ENCODE measurements at places on chromosomes 13 and 19.

GRCh38 chr13:99500839-99501183, 461 bp upstream of the TM9SF2 start:
- DNase-seq: no peak

- no peak for DNase-seq
Measured at GRCh38 chr19:46198756-46199155, 30.8 kb upstream of the IGFL1 start.

DNA sequence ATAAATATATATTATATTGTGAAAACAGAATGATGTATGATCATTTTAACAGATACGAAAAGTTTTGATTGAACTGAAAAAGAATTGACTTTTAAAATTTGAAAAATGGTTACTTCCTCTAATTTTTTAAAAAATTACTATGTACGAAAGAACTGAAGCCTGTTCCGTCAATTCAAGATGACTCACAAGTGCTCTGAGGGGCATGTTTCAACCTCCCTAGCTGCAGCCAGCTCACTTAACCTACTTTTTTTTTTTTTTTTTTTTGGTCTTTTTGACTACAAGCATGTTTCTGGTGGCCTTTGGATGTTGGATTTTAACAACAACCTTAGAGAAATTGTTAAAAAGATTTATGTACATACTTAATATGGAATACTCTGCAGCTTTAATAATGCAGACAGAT, 1139.3 kb downstream of the DIAPH3 start:
- no peak for DNase-seq

DNA sequence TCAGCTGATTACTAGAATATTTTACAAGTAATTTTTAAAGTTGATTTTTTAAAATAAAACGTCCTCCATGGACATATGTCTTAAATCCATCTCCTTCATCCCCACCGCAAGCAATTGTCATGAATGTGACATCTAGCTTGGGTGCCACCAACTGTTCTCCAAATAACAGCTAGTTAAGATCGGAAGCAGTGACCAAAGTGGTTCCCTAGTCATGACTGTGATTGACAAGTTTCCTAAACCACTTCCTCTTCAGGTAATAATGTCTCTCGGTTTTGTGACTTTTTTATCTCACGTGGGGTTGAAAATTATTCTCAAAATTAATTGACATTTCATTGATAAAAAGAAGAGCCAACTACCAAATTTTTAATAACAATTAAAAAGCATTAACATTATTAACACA, 135.3 kb upstream of the MIR17HG start:
- no peak for DNase-seq

DNA sequence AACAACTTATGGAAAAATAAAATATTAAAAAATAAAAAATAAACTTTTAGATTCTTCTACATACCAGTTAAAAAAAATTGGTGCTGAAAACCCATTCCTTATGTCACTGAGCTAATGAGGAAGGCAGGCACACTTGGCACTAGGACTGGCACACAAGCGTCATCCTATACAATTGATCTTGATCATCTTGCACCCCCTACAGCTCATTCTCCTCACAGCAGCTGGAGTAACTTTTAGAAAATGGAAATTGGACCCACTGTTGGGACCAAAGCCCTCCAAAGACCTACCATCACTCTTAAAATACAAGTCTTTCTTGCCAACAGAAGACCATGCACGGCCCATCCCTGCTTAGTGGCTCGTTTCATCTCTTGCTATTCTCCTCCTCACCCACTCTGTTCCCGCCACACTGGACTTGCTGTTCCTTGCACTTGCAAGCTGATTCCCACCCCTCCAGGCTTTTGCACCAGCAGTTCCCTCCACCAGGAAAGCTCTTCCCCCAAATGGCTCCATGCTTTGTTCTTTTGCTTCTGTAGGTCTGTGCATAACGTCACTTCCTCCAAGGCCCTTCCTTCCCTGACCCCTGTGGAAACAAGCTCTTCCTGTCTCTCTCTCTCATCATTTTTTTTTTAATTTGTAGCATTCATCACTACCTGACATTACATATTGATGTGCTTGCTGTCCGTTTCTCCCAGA, 11.6 kb downstream of the CTU1 start:
- DNase-seq: no peak

All from activated T-cell treated with anti-CD3 and anti-CD28 coated beads for 24 hours (primary cell).